ELF-1 (cell line): ENCODE measurements at places on chromosomes 1 and 21.

DNA sequence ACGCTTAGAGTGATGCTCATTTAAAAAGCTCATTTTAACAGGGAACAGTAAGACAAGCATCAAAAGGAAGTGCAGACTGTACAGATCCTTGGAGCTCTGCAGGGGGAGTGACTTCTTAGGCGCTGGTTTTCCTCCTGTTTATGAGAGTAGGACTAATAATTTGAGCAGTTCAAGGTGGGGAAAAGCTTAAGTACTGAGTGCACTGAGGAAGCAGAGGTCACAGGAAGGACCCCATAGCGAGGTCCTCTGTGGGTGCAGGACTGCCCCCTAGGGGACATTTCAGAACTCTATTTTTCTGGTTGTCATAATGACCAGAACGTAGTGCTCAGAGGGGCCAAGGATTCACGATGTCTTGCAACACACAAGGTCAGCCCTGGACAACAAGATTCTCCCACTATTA, 112.1 kb downstream of the HLCS start:
- DNase-seq = peak; percentile 68

GRCh38 chr1:88149686-88150085, 534.4 kb upstream of the PKN2 start:
- no peak for DNase-seq

DNA sequence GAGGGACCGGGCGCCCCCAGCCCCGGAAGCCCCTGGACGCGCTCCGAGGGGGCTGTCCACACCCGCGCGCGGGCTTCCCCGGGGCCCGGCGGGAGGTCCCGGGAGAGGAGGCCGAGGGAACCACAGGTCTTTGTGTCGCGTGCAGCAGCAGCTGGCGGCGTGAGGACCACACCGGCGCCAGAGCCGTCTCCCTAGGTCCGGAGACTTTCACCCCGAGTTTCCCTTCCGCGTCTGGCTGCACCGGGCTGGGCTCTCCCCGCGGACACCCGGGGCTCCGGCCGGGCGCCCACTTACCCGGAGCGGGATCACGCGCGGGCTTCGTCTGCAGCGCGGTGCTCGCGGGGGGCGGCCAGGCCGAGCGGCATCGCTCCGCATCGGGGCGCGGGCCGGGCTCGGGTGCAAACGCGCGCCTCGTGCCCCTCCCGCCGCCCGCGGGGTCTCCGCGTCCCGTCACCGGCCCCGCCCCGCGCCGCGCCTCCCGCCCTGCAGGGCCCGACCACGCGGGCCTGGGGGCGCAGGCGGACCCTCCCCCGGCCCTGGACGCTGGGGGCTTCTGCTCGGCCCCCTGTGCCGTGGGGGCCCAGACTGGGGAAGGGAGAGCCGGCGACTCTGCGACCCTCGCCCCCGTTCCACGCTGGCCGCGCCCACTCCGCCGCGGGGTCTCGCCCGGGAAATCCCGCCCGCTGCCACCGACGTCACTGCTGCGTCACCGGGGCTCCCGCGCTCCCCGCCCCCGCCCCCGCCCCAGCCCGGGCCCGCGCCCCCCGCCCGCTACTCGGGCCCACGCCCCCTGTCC, at the start of gene GNG4:
GNG4 (minus strand) TSS at position 417 of the 796 bp plus-strand sequence. CDS start 65,946 bp downstream, outside the sequence.
- peak; percentile 39 for DNase-seq

DNA sequence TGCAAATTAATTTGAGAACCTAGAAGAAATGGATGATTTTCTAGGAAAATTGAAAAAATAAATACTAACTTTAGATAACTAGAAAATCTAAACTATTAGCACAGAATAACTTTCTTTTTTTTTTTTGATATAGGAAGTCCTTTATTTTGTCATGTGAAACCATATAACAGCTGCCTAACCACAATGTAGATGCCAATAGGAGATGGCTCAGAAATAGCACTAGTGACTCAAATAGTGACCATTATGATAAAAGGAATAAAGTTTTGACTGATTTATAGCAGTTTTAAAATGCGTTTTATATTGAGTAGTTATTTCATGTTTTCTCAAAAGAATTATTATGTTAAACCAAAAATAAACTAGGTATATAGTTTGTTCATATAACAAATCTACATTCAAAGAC, 158.0 kb upstream of the CACYBP start:
- no peak for DNase-seq

GRCh38 chr1:185911978-185912377, 177.8 kb downstream of the HMCN1 start:
- DNase-seq = no peak

DNA sequence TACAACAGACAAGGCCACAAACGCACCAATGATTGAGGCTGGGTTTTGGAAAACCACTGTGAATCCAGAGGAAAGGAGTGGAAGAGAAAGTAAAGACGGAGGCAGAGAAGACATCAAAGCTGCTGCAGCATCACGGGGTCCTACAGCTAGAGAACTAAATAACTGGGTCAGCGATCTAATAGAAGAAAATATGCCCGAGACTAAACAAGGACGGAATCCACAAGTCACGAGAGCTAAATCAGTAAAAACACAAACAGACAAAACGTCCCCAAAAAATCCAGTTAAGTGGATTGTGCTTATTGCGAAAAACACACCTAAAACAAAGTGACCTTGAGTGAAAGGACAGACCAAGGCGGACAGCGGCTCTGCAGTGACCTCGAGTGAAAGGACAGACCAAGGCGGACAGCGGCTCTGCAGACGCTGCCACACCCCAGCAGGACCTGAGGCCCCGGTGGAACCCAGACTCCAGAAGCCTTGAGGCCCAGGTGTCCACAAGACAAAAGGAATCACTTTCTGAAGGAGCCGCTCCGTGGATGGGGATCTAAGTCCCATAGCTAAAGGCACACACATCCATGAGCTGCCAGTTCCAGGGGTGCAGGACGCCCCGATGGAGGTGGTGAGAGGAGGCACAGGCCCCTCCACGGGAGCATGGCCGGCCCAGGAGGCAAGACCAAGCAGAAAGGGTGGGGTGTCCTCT, 6.0 kb downstream of the FTCD start:
- no peak for DNase-seq

DNA sequence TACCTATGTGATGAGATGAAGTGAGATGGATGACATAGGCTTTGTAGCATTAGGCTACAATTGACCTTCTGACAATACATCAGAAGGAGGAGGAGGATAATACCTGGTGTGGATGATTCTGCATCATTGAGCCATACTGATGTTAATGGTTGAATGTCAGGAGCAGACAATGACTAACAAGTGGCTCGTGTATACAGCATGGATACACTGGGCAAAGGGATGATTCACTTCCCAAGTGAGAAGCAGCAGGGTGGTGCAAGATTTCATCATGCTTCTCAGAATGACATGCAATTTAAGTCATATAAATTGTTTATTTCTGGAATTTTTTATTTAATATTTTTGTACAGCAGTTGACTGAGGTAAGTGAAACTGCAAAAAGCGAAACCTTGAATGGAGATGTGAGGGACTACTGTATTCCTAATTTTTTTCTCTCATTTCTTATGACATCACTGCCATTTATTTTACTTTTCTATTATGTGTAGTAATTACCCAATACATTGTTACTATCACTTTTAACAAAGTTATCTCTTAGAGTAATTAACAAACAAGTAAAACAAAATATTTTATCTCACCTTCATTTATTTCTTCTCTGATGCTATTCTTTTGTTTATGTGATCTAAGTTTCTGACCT, 34.4 kb upstream of the COP1 start:
- DNase-seq = no peak

GRCh38 chr1:39900662-39901463, 854 bp downstream of the MYCL start:
- DNase-seq = peak; percentile 63

GRCh38 chr1:15523104-15524020, 653 bp downstream of the CASP9 start:
- DNase-seq = no peak

- no peak for DNase-seq
These were observed 1628.9 kb upstream of the PRMT6 start for GRCh38 chr1:105427543-105427942.

- DNase-seq = no peak
These were observed 7.4 kb downstream of the HDAC1 start for GRCh38 chr1:32299327-32299726.

GRCh38 chr1:79396901-79397300, 390.4 kb upstream of the ADGRL4 start:
- no peak for DNase-seq

- DNase-seq = no peak
These were observed 860.8 kb downstream of the BRINP3 start for GRCh38 chr1:189616893-189617292.

DNA sequence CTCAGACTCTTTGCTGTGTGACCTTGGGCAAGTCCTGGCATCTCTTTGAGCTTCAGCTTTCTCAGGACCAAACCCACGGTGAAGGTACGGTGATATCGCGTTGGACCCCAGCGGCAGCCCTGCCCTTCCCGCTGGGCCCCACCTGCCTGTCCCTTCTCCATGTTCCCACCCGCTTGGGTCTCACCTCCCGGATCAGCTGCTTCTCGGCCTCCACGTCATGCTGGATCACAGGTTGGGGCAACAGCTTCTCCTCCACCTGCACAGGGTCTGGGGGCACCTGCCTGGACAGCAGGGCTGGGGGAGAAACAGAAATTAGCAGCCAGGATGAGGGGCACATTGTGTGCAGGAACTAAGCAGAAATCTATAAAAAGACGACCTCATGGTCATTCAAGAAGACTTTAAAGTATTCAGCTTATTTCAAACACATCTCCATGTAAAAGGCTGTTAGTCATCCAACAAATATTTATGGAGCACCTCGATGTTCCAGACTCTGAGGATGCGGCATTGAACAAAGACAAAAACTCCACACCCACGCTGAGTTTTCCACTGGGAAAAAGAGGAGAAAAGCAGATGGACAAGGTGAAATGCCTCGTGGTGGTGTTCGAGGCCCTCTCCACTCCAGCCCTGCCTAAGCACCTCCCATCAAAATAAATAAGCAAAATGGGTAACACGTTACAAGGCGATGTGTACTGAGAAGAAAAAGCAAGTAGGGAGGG, 19.5 kb downstream of the KIF17 start:
- no peak for DNase-seq

- DNase-seq = peak; percentile 8
These were observed 1.2 kb downstream of the LORICRIN start for GRCh38 chr1:153260585-153261280.

GRCh38 chr1:214321705-214322453, 40.9 kb downstream of the SMYD2 start:
- no peak for DNase-seq

DNA sequence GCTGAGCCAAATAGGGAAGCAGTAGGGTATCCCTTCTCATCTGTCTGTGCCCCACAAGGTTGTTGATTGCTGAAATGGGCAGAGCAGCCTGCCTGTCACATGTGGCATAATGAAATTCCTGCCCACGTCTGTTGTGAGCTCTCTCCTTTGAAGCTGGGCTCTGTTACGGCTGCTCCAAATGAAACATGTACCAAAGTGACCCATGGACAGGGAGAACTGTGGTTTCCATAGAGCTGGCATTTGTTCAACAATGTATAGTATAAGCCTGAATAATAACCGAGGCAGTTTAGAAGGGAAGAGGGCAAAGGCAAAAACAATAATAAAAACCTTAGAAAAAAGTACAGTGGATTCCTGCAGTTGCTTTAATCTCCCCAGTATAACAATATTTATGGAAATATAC, 149.7 kb downstream of the LYPLAL1 start:
- no peak for DNase-seq

DNA sequence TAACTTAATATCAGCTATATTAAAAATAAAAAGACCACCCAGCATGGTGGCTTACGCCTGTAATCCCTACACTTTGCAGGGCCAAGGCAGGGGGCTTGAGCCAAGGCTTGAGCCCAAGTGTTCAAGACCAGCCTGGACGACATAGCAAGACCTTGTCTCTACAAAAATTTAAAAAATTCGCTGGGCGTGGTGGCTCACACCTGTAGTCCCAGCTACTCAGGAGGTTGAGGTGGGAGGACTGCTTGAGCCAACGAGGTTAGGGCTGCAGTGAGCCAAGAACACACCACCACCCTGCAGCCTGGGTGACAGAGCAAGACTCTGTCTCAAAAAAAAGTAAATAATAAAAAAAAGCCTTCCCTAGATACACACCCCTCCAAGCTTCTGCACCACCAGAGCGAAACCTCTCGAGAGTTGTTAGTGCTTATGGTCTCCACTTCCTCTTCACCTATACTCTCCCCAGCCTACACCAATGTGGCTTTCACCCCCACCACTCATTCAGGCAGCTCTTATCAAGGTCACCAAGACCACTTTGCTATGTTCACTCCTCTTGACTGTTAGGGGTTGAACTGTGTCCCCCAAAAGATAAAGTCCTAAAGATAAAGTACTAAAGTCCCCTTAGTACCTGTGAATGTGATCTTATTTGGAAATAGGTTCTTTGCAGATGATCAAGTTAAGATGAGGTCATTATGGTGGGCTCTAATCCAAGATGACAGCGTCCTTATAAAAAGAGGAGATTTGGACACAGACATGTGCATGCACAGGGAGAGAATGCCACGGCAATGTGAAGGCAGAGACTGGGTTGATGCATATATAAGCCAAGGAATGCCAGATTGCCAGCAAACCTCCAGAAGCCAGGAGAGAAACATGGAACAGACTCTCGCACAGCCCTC, 6.8 kb upstream of the PPP1R15B start:
- no peak for DNase-seq
